ENCODE measurements at places on chromosomes 11 and 22.

DNA sequence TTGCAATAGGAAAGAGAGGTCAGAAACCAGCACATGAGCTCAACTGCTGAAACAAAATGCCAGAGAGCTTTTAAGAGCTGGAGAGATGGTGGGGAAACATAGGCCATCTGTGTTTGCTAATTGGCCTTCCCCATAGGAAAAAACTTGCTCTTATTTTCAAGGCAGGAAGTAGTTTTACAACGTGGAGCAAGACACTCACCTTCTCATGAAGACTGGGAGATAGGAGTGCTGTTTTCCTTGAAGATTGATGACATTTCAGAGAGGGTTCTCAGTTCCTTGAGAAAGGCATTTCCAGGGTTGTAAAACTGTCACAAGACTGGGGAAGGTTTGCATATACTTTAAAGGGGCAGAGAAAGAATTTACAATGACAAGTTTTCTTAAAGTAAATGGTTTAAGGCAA is 586.3 kb upstream of the RAG2 start:
- DNase-seq, result no peak

DNA sequence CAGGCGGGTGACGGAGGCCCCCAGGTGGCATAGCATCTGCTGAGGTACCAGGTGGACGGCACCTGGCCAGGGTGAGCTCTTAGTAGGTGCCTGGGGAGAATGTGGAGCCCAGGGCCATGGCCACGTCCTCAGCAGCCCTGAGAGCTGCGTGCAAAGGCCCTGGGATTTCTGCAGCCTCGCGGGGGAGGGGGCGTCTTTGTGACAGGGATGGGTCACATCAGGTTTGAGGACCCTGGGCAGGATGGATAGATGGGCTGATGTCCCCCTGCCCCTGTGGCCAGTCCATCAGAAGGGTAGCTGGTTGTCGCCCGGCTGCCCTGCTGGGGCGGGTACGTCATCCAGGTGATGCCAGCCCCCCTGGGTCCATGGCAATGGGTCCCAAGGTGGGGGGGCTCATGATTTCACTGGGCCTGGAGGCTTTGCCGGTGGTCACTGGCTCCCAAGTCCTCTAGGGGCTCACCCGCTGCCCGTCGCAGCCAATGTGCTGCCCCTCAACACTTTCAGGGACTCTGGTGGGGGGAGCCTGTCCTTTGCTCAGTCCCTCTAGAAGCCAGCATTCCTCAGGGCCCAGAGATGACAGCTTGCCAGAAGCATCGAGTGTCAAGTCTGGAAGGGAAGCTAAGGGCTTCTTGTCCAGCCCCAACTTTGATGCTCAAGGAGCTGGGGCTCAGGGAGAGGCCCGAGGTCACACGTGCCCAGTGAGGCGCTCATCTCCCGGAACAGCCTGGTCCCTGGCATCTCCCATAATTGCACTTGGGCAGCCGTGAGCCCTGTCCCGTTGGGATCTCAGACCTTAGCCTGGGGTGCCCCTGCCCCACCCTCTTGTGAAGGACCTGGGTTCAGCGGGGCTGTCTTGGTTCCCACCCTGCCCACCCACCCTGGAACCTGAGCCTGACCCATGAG is 777 bp downstream of the TBX10 start:
- DNase-seq, result no peak

DNA sequence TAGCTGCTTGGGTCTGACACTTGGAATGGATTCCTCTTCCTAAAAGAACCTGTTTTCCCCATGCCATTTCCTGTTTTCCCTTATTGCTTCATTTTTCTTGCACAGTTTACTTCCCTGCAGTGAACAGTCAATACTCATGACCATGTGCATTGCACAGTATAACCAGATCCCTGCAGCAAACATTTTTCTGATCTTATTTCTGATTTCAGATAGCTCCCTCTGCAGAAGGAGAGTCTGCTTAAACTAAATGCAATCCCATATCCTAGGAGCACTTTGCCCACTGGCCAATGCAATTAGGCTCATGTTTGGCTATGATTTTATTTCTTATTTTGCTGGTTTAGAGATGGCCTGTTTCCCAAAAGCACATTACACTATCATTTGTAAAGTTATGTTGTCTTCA is 96.7 kb upstream of the CD44 start:
- no peak for DNase-seq

- DNase-seq, result no peak
Measured at GRCh38 chr11:61008971-61009370, 37.5 kb downstream of the CD6 start.

- DNase-seq, result peak; percentile 9
Measured at GRCh38 chr11:105582497-105582896, 27.4 kb upstream of the GRIA4 start.

DNA sequence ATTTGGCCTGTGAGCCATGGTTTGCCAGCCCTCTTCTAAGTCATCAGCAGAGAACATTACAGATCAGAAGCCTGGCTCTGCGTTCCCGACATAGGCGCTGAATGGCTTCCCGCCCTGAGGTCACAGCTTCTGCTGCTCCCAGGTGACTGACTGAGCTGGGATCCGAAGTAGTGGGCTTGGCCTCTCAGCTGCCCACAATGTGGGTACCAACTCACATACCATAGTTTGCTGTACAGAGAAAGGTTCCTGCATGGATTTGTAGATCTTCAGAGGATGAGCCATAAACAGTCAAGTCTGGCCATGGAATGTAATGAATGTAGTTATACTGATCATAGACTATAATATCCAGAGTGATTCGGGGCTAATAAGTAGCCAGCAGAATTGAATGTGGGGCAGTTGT is 42.6 kb downstream of the TEAD1 start:
- DNase-seq, result no peak

- DNase-seq, result no peak
Measured at GRCh38 chr11:96299155-96299888, 43.7 kb downstream of the MAML2 start.

GRCh38 chr11:58222721-58223120 is 6.0 kb downstream of the OR10Q1 start:
- DNase-seq, result peak; percentile 36

- DNase-seq, result peak; percentile 97
Measured at GRCh38 chr22:29821291-29822016, 16.6 kb downstream of the ASCC2 start.

DNA sequence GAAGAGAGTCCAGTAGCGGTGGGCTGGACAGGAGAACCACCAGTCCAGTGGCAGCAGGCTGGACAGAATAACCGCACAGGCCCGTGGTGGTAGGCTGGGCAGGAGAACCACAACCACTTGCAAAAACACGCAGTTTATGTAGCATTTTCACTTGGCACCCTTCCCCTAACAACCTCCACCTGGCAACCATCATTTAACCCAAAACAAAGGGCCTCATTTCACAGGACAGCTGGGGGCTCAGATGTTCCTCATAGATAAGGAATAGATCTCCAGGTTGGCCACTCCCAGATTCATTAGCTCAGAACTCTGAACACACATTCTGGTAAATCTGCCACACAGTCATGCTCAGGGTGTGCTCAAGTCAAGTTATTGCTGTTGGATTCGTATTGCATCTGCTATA is 41.2 kb downstream of the SYTL2 start:
- no peak for DNase-seq

DNA sequence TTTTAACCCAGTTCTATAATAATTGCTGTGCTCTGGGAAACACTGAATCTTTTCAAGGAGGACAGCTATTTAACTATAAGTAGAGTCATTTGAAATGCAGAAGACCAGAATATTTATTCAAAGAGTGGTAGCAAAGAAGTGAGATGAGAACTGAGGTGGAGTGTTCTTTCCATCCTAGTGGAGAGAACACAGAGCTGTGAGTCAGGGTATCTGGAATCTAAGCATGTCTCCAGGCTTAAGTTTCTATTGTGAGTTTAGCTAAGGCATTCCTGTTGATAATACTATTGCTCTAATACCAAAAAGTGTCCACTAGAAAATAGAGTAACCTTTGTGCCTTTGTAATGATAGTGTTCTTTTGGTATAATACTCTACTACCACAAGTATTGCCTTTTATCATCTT is 32.4 kb downstream of the JAM3 start:
- peak; percentile 76 for DNase-seq

- no peak for DNase-seq
Measured at GRCh38 chr11:131465746-131466145, 95.3 kb downstream of the NTM start.

DNA sequence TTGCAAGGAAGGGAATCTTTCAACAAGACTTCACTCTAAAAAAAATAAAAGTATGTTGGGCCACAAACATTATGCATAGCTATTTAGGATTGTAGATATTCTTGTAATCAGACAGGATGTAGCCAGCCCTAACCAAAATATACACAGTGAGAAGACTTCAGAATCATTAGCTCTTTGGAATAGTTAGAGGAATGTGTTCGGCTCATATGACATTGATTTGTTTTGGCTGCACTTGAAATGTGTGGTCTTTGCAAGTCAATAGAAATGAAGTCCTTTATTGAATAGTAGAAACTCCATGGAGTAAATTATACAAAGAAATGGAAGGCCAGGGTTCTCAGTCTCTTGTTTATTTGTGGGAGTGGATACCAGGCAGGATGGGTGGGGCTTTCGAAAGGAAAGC is 692.1 kb downstream of the NTM start:
- DNase-seq, result peak; percentile 74

GRCh38 chr11:74608431-74608830 is 16.0 kb downstream of the POLD3 start:
- DNase-seq, result no peak

DNA sequence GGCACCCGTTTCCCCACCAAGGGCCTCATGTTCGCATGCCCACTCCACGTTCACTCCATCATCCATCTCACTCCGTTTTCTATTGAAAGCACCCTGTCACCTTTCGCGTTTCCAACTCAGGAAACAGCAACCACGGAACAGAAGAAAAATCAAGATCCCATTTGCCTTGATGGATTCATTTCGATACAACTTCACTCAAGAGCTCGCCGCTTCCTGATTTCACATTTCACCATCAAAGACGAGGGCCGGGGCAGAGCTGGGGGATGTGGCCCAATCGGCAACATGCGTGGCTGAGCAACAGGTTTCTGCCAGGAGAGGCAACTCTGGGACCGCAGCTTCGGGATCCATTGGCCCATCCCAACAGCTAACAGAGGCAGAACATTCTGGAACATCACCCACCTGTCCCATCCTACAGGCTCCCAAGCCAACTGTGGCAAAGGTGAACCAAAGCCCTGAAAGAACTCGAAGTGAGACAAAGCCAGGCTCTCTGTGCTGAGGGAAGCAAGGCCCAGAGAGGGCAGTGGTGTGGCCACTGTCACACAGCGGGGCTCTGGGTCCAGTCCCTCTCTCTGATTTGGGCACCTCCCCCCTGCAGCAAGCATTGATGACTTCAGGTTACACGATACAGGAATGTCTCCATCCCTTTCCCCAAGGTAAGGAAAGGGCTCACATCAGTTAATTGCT is 36.2 kb upstream of the CD5 start:
- DNase-seq, result no peak

- DNase-seq, result peak; percentile 44
Measured at GRCh38 chr11:12868315-12869073, 140.6 kb upstream of the RASSF10 start.

DNA sequence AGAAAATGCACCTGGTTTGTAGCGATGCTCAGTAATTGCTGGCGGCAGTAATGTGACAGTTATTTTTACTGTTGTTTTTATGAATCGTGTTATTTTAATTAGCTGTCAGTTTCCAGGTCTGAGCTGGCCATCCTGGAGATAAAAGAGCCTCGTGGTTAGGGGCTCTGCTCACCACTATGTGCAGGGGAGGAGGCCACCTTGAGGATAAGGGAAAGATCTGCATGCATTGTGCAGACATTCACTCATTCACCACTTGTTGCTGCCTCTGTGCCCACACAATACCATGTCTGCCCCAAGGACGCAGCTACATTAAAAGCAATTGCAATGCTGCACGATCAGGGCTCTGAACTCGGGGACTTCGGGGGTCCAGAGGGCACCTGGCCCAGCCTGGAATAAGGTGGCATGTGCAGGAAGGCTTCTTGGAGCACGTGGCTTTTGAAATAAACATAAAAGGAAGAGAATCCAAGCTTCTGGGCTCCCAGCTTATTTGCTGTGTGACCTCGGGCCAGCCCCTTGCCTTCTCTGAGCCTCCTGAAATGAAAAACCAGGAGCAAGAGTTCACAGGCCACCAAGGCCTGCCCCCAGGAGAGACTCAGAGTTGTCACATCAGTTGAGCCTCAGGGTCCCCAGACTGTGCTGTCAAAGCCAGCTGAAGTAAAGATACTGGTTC is 44.7 kb upstream of the SHISAL1 start:
- DNase-seq, result no peak

DNA sequence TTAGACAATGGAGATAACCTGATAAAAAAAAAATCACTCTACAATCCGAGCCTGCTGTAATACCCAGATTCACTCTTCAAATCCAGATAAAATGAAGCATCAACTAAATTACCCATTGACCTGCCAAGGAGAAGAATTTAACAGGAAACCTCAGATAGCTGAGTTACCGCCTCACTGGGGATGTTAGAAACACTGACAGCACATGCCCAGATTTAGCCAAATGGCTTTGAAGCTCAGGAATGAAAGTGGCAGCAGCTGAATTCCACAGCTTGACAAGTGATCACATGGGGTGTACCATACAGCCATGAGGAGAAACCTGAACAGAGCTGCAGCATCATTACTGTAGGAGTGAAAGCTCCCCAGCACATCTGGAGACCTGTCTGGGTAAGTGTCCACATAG is 807.6 kb downstream of the DLG2 start:
- DNase-seq, result no peak

DNA sequence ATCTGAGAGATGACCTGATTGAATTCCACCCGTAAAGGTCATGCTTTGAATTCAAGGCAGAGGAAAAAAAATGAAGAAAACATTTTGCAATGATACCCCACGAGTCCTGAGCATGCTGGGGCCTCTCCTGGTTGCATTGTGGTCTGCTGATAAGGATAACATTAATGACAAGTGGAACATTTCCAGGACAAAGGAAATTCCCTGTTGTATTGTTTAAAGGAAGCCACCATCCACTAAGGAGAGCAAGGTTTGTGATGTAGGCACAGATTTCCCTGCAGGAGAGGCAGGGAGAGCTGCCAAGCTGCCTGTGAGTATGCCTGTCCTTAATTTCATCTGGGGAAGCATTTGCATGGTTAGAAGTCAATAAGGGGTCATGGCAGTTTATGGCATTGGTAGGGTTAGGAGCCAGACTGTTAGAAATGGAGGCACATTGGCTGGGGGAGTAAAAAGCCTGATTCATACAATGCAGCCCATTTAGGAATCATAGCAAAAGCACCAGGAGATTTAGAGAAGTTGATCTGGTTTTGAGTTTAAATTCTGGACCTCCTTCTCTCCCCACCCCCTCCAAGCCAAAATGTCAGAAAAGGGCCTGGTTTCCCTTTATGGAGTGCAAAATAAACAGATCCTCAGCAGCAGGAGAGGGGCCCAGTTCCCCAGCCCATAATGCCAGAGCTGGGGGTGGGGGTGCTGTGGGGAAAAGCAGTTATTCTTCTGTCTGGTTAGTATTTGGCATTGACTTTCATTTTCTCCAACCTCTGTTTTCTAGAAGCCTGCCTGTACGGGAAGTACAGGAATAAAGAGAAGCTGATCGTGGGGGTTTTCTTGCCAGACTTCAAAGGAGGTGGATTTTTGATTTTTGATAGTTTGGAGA is 22.1 kb downstream of the FLI1 start:
- peak; percentile 67 for DNase-seq

GRCh38 chr11:72309074-72309598 is 65.2 kb upstream of the PHOX2A start:
- no peak for DNase-seq

Data from iris pigment epithelial cell (primary cell).